Stimulated activated CD4-positive, alpha-beta T cell treated with anti-CD3 and anti-CD28 coated beads, Interleukin-12 subunit alpha, Interleukin-12 subunit beta, amount 100 ng/mL, for 4 hours (primary cell): ENCODE measurements at places on chromosomes 13 and 19.

DNA sequence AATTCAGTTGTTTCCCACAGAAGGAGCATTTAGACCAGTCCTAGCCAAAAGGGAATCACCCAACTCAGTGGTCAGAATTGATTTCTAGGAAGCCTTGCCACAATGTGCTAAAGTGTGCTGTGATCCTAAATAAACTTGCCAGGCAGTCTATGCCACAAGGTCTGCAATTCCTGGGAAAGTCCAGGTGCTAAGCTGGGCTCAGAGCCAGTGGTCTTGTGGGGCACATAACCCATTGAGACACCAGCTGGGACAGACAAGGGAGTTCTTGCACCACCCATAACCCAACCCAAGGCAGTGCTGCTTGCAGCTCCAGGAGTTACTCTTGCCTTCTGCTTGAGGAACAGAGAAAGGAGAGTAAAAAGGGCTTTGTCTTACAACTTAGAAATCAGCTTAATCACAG, 489.5 kb upstream of the SPRY2 start:
- DNase-seq = no peak

- no peak for DNase-seq
Observed at GRCh38 chr19:41430922-41431321, 3.7 kb upstream of the B3GNT8 start.

DNA sequence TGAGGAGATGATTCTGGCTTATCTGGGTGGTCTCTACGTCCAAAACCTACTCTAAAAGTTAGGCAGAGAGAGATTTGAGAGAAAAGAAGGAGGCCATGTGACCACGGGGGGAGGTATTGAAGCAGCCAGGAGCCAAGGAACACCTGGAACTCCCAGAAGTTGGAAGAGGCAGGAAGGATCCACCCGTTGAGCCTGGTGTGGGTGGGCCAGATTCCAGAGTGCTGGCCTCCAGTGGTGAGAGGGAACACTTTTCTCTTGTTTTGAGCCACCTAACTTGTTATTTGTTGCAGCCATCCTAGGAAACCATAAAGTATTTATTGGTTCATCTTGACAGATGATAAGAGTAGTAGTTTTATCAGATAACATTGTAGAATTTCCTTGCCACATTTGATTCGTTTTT, 396.9 kb downstream of the MYO16 start:
- no peak for DNase-seq

DNA sequence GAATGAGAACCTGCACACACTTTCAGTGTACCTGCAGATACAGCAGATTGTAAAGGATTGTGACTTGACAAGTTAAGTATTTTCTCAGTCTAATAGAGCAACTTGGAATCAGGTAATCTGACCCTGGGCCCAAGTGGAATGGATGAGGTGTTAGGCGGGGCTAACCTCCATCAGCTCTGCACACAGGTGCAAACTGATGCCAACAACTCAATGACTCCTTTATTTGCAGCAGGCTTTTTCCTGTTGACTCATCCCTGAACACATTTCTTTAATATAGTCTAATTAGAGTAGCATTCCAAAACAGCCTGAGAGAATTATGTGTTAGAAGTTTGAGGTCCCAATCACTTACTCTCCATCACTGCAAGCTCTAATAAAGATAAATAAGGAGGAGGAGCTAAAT, 48.8 kb downstream of the TPT1 start:
- no peak for DNase-seq

DNA sequence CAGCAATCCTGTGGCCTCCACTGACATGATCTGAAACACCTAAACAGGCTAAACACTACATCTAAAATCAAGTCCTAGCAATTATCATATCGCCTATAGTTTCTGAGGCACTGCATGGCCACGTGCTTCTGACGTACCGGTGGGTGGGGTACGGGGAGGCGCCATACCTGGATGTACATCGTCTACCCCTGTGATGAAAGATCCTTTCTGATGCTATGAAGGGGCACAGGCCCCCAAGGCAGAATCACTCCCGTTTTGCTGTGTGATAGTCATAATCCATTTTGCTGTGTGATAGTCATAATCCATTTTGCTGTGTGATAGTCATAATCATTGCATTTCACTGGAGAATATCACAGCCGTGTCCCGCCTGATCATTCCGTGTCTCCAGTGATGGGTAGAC, 118.7 kb upstream of the SOX1 start:
- DNase-seq = no peak

DNA sequence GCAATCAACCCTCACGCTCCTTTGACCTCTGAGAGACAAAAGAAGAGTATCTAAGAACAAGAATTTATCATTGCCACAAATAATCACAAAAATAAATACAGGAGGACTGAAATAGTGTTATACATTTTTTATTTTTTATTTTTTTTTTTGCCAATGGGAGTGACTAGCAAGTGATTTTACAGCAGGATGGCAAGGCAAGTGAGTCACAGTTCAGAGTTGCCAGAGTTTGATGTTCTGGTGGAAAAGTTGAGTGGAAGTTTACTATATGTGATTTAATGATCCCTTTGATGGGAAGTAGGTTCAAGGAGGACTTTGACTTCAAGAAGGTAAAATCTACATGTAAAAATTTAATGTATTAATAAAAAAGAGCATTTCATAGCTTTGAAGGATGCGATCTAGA, 2691.4 kb downstream of the PCDH9 start:
- DNase-seq = no peak

- no peak for DNase-seq
Observed at GRCh38 chr13:52406629-52407028, 657 bp upstream of the THSD1 start.

- DNase-seq = no peak
Observed at GRCh38 chr13:25699056-25699455, 327.3 kb downstream of the ATP8A2 start.

GRCh38 chr19:1390890-1391423, 7.2 kb downstream of the NDUFS7 start:
- no peak for DNase-seq

DNA sequence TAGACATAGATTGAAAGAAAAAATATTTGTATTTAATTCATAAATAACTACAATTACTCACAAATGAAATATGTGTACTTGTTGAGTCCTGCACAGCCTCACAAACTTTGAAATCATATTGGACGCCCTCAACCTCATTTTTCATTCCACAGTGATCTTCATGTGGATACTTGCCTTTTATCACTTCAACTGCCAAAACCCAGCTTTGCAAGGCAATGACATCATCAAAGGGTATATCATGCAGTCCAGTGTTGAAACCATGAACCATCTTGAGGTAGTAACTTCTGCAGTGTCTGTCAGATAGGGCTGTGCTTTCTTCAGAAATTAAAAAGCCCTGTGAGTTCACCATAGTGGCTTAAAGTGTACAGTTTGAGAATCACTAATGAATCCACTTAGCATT, 82.2 kb downstream of the HS6ST3 start:
- DNase-seq = no peak

DNA sequence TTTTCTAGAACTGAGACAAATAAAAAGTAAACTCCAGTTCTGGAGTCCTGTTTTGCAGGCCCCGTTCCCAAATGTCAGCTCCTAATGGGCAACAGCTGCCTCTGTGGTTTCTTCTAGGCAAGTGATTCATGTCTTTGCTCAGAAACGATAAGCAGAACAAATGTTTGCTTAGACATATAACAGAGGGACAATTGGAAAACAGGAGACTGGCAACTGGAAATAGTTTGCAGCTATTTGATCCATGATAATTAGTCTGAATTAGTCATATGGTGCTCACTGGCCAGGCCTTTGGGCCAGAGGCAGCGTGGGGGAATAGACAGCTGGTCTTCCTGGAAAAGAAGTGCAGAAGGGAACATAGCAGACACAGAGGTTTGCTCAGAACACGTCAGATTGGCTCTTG, 29.2 kb upstream of the TSHZ3 start:
- DNase-seq = no peak
